Sigmoid colon (tissue), 7 donors: ENCODE measurements at places on chromosomes 13 and 19. TPM values are rescaled to one million over a fixed set of nuclear protein-coding genes. Genes with fewer than 3 reads are reported as not detected.

C1QTNF9B gene
- polyA plus RNA-seq = not detected

APOC1 gene
- polyA plus RNA-seq = 49.9 TPM

KL gene
- 1.2 TPM for polyA plus RNA-seq

IL12RB1 gene
- polyA plus RNA-seq = 1.8 TPM

- DNase-seq = no peak
Measured at GRCh38 chr19:43704002-43704705, 11.7 kb upstream of the IRGC start.

- DNase-seq = peak; percentile 63
Measured at GRCh38 chr19:1577929-1578618, 9.9 kb upstream of the MEX3D start.

SERTAD3 gene
- 60.7 TPM for polyA plus RNA-seq

CRX gene
- polyA plus RNA-seq = not detected

RNF225 gene
- not detected for polyA plus RNA-seq

SBK3 gene
- not detected for polyA plus RNA-seq

- DNase-seq = no peak
Measured at GRCh38 chr19:45911291-45911690, 3.3 kb downstream of the NANOS2 start.

FBXO17 gene
- 3.3 TPM for polyA plus RNA-seq

- DNase-seq = no peak
Measured at GRCh38 chr19:17370026-17370587, 7.0 kb downstream of the PLVAP start.

- no peak for DNase-seq
Measured at GRCh38 chr13:52896827-52897659, 48.6 kb upstream of the PCDH8 start.

DNA sequence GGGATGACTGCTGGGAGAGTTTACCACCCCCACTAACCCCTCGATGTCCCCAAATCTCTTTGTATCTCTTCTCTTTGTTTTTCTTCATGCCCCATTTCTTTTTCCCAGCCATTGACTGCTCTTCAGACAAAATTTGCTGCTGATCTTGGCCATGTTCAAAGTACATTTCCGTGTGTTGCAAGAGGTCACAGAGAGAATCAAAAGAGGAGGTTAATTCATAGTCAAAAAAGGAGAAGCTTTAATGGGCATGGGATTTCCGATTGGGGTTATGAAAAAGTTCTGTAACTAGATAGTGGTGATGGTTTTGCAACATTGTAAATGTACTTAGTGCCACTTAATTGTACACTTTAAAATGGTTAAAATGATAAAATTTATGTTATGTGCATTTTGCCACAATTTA is 121.1 kb downstream of the FLT1 start:
- no peak for DNase-seq

DNA sequence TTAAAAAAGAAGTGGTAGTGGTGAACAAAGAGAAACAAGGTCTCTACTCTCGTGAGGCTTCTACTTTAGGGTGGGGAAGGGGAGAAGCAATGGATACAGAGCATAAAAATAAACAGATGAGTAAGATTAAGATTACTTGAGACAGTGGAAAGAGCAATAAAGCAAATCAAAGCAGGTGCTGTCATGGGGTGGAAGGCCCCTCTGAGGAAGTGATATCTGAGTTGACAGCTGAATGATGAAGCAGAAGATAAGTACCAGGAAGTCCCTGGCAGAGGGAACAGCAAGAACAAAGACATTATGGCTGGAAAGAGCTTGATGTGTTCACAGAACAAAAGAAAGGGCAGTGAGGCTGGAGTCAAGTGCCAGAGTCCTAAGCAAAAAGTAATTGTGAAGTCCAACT is 221.8 kb downstream of the ENOX1 start:
- no peak for DNase-seq

DNA sequence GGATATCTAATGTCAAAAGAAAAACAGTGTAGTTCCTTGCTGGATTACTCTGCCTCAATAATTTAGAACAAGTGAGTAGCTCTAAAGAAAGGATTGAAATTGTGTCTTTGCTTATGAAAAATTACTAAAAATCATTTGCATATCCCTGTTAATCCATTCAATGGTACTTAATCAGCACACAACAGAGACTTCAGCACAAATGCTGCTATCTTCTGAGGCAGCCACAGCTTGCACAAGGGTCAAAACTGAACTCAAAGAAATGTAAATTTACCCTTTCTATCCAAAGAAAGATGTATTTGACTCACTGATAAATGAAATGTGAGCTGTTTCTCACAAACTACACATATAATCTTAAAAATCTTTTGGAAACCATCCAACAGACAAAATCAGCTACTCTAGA is 116.2 kb downstream of the LHFPL6 start:
- DNase-seq = no peak

DNA sequence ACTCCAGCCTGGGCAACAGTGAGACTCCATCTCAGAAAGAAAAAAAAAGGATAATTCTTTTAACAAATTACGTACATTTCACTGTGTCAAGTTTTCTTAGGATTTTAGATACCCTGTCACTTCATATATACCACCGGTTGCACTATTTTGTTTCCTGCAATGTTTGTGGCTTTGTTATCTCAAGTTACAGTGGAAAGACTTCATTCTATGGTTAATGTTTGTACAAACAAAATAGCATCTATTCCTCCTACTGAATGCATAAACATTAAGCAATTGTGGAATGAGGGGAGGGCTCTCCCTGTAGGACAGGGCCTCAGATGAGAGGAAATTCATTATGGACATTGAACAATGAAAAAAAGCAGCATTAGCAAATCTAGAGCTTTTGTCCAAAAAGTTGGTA is 120.1 kb downstream of the DNAJC3 start:
- DNase-seq = no peak

OCEL1 gene
- polyA plus RNA-seq = 49.9 TPM

CEBPA gene
- 48.0 TPM for polyA plus RNA-seq

RFPL4A gene
- not detected for polyA plus RNA-seq

DNA sequence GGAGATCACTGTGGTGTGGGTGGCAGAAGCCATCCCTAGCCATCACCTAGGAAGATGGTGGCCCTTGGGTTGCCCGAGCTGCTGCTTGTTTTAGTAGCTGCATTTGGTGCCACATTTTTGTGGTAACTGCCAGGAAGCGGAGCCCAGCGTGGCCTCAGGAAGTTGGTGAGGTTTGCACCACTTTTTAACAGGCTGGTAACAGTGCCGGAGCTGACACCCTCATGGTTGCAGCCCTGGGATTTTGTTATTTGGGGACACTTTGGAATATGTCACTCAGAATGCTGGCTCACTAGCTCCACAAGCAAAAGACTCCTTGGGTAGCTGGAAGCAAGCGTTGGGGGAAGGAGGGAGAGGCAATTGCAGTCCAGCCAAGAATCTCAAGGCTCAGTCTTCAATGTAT is 22.1 kb downstream of the ACTN4 start:
- DNase-seq = no peak

DNA sequence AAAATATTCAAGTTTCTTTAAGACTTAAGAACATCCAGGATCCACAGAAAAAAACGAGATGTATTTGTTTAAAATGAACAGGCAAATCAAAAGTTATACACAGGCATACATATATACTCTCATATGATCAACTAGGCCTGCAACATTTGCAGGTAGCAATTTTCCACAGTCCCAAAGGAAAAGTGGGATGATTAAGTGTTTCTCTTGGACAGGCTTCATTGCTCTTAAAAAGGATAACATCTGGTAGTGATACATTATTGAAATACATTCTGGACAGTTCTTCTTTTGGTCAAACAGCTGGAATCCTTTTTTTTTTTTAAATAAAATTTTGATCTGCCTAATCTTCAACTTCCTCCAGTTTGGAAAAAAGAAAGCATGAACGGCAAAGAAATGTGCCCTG is 114.8 kb upstream of the TDRD3 start:
- DNase-seq = no peak

DNA sequence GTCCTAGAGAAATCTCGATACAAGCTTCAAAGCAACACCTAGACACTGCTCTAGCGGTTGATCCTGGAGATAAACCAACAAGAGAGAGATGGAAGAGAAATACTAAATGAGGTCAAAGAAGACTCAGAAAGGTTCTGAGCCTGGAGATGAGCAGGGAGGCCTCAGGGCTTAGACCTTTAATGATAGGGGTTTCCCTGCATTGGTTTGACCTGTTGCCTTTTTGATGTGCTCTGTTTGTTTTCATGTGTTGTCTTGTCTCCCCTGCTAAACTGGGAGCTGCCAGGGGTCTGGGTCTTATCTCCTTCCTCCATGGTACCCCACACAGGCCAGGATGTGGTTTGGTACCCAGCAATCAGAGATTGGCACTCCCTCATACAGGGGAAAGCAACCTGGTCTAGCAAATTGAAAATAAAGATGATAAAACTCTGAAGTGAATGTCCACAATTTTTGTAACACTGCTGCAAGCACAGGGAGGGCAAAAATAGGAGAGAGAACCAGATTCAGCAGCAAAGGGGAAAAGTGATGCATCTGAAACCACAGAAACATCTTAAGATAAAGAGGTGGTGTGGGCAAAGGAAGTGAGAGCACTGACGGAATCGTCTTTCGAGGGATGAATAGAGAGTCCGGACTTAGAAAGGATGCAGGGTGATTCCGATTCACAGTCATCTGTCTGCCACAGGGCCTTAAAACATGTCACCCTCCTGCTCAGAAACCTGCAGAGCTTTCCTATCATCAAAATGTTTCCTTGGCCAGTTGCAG is 3.5 kb downstream of the FFAR2 start:
- DNase-seq = no peak

GRCh38 chr19:13163609-13164342 is 13.6 kb downstream of the IER2 start:
- DNase-seq = peak; percentile 90

GRCh38 chr13:59270327-59270726 is 893.4 kb downstream of the DIAPH3 start:
- no peak for DNase-seq

GRCh38 chr13:71830323-71830722 is 36.7 kb downstream of the DACH1 start:
- DNase-seq = no peak

DNA sequence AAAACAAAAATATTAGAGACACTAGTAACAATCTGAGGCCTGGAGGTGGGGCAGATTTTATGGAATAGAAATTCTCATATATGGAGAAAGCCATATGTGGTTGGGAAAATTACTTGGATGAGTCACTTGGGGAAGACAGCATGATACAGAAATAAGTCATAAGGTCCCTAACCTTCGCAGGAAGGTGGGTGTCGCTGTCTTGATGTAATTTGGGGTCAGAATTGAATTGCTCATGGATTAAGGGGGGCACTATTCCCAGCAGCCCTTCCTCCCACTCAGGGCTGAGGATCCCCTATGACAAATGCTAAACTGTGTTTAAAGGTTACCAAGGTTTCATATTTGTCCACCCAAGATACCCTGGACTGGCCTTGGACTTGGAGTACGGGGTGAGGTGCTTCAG is 5.0 kb downstream of the RDH8 start:
- DNase-seq = no peak

SYDE1 gene
- 1.2 TPM for polyA plus RNA-seq

PGLYRP2 gene
- polyA plus RNA-seq = not detected

DNA sequence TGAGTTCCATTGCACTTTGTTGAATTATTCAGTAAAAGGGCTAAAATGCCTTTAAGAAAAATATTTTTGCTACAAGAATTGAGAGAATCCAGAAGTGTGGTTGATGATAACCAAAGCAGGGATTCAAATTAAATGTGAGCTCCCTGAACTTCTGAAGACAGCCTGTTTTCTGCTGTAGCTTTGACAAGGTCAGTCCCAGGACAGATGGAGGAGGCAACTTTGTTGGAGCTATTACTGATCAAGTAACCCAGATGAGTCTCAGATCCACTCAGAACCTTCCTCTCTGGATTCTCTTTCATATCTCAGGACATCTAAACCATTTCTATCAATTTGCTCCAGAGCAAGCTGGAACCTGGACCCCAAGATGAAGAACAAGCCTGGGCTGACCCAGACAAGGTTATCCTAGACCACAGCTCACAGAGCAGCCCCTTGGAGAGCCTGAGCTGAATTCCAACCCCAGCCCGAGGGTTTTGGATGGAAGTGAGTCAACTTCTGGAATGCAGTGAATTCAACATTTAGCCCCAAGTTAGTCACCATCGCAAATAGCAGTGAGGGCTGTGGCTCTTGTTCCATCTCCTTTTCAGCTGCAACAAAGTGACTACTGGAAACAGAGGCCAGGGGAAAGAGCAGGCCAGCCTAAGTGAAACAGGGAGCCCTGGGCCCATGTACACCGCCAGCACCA is 137.8 kb upstream of the TSC22D1 start:
- DNase-seq = no peak

GRCh38 chr19:30784850-30785457 is 412.8 kb downstream of the ZNF536 start:
- DNase-seq = peak; percentile 76

- DNase-seq = peak; percentile 89
Measured at GRCh38 chr19:38713227-38713649, 31.0 kb downstream of the CAPN12 start.

SUPT20H gene
- polyA plus RNA-seq = 23.1 TPM

FOSB gene
- polyA plus RNA-seq = 3.7 TPM

MAP4K1 gene
- polyA plus RNA-seq = 29.7 TPM

GRCh38 chr13:59750860-59751259 is 412.9 kb downstream of the DIAPH3 start:
- no peak for DNase-seq

LSR gene
- 218 TPM for polyA plus RNA-seq

GRCh38 chr19:42369433-42370067 is 20.5 kb downstream of the CNFN start:
- no peak for DNase-seq

- DNase-seq = no peak
Measured at GRCh38 chr19:48221628-48222027, 34.1 kb downstream of the CARD8 start.
